ENCODE measurements at places on chromosomes 2 and 18.

DNA sequence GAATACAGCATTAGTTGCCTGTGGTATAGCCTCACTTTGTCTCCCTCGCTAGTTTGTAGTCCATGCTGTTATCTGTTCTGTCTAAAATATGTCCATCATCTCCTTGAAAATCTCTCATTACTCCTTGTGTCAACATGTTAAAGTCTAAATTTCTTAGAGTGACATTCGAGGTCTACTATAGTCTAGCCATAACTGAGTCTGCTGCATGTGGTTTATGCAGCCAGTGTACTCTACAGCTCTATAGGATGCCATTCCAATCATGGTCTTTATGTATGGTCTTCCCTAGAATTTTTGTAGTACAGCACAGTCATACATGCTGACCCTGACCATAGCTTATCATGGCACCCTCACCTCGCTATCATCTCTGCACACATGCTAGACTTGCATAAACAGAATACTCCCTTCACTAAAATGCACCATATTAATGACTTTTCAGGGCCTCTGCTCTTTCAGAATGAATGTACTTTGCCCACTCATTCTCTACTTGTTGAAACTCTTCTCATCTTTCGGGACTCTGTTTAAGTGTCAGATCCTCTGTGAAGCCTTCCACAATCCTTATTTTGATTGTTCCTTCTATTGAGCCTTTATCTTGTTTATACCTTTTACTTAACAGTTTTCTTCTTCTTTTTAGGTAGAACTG is 12.8 kb downstream of the TANK start:
- no peak for DNase-seq

GRCh38 chr18:50832754-50833153 is 12.9 kb upstream of the MRO start:
- DNase-seq = no peak

- DNase-seq = no peak
Observed at GRCh38 chr2:174750923-174751441, 13.3 kb downstream of the CHRNA1 start.

- no peak for DNase-seq
Observed at GRCh38 chr2:202529389-202529788, 105.4 kb upstream of the FAM117B start.

DNA sequence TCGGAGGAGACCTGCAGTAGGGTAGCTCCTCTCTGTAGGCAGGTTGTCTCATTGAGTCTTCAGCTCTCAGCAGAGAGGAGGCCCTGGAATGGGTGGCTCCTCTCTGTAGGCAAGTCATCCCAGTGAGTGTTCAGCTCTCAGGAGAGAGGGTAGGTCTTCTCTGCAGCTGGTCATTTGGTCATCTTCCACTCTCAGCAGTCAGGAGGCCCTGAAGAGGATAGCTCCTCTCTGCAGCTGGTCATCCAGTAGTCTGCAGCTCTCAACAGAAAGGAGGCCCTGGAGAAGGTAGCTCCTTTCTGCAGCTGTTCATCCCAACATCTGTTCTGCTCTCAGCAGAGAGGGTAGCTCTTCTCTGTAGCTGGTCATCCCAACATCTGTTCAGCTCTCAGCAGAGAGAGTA is 26.0 kb upstream of the RUFY4 start:
- DNase-seq = no peak
